ENCODE measurements at places on chromosomes 1 and 21. TPM values are rescaled to one million over a fixed set of nuclear protein-coding genes. Genes with fewer than 3 reads are reported as not detected.

The GBP6 gene
- not detected for total RNA-seq

GRCh38 chr1:90671741-90672140 is 45.4 kb downstream of the BARHL2 start:
- DNase-seq = no peak

DNA sequence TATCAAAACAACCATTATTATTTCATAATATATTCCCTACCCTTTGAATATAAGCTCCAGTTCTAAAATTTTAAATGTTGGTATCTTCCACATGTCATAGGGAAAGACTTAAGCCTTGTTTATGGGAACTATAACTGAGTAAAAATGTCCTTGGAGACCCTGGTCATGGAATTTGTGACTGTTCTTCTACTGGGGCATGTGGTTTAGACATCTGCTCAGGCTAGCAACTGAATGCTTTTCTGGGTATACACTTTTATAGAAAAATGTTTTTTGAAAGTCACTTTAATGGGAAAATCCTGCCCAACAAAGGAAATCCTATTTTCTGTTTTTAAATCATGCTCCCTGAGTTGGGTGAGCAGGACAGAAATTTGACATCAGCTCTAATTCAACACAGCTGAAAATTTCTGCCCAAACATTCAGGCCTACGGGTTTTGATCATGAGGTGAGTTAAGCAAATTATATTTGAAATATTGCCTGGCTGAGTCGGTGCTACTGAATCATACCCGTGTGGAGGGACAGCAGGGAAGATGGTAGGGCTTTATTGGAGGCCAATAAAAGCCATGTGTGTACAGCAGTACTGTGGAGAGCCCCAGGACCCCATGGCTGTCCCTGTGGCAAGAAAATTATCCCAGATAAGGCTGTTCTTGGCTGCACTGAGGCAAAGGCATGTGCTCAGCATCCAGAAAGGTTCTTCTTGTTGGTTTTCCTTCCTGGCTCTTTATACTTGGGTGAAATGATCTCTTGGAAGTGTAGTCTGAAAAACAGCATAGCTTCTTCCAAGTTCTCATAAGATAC is 391.8 kb downstream of the DISC1 start:
- no peak for DNase-seq

The BRDT gene
- total RNA-seq = not detected

The PPFIA4 gene
- total RNA-seq = 0.29 TPM

DNA sequence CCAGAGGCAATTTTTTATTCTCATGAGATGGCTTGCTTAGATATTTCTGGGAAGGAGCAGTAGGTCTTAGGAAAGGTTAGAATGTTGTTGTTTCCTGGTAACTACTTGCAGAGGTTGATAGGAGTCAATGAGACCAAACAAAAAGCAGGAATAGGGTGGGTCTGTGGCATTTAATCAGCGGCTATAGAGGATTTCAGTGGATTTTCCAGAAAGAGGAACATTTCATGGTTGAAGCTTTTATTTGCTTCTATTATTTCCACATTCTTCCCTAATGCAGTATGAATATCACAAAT is 111.3 kb upstream of the PALMD start:
- no peak for DNase-seq

- DNase-seq = no peak
Measured at GRCh38 chr1:193558491-193559028, 372.1 kb upstream of the B3GALT2 start.

The ANGPTL3 gene
- not detected for total RNA-seq

The RHOC gene
- total RNA-seq = 13.5 TPM

Data from activated B cell treated with CpG ODN at 0.5 μM for 24 hours (primary cell).